Brain microvascular endothelial cell (primary cell): ENCODE measurements at places on chromosomes 2 and 18.

GRCh38 chr18:60112369-60112768 lies 212.6 kb downstream of the PMAIP1 start:
- no peak for DNase-seq

- no peak for DNase-seq
Observed at GRCh38 chr2:196268538-196269338, 97.4 kb upstream of the STK17B start.

- DNase-seq: no peak
Observed at GRCh38 chr2:49278561-49278960, 124.2 kb upstream of the FSHR start.

DNA sequence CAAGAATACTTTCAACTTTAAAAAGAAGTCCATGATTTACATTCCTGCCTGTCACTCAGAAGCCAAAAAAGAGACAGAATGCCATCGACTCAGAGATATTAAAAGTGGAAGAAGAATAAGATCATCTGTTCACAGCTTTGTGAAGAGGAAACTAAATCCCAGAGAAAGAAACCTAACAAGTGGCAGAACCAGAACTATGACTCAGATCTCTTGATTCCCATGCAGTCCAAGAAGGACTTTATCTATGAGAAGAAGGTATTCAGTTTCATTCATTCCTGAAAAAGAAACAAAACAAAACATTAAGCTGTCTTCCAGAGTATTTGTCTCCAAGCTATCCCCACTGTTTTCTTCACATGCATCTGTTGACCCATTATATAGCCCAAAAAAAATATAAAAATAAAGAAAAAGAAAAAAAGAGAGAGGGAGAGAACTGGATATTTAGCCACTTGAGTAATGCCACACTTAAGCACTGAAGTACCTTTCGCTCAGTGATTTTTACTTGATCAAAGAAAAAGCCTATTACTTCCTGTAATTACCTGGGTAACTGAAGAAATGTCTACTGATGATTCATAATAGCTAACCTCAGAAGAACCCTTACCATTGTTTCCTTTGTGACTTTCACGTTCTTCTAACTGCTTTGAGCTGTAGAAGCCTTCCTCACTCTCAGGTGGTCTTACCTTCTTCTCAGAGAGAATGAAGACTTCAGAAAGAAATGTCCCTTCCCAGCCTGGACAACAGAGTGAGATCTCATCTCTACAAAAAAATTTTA lies 17.7 kb upstream of the AKAIN1 start:
- no peak for DNase-seq

GRCh38 chr2:15941871-15942710 lies 1.7 kb downstream of the MYCN start:
- no peak for DNase-seq

GRCh38 chr2:202778217-202778616 lies 93.3 kb downstream of the ICA1L start:
- DNase-seq: no peak

DNA sequence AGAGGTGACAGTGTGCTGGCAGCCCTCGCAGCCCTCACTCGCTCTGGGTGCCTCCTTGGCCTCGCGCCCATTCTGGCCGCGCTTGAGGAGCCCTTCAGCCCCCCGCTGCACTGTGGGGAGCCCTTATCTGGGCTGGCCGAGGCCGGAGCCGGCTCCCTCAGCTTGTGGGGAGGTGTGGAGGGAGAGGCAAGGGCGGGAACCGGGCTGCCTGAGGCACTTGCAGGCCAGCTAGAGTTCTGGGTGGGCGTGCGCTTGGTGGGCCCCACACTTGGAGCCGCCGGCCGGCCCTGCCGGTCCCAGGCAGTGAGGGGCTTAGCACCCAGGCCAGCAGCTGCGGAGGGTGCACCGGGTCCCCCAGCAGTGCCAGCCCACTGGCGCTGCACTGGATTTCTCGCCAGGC lies 1480.9 kb upstream of the SLC39A10 start:
- no peak for DNase-seq

GRCh38 chr2:75224636-75225094 lies 25.3 kb upstream of the TACR1 start:
- DNase-seq: no peak

GRCh38 chr2:85353876-85354285 lies 447 bp downstream of the RETSAT start:
- peak; percentile 12 for DNase-seq

- DNase-seq: no peak
Observed at GRCh38 chr18:45493830-45494229, 121.4 kb upstream of the SLC14A2 start.

GRCh38 chr2:156300337-156300736 lies 32.2 kb downstream of the NR4A2 start:
- DNase-seq: no peak

DNA sequence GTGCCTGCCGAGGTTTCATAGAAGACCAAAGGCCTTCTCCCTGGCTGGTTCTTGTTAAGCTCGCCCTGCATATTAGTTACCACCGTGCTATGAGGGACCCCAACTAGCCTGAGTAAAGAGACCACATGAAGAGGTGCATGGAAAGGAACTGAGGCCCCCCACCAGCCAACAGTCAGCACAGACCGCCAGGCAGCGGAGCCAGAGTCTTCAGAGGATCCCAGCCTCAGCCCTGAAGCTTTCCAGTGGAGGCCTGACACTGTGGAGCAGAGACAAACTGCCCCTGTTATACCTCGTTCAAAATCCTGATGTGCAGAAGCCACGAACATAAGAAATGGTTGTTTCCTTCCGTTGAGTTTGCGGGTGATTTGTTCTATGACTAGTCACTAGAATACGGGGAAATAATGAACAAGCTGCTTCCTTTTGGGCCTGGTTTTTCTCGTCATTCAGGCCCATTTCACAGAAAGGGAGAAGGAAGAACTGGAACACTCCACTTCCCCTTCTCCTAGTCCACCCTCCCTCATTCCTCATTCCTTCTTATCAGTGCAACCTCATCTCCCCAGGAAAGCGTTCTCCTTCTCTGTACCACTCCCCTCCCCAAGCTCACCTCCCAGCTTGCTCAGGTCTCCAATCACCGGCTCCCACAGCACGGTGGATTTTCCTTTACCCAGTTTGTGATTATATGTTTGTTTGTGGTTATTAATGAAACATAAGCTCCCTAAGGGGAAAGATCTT lies 3.0 kb upstream of the GLI2 start:
- DNase-seq: no peak

DNA sequence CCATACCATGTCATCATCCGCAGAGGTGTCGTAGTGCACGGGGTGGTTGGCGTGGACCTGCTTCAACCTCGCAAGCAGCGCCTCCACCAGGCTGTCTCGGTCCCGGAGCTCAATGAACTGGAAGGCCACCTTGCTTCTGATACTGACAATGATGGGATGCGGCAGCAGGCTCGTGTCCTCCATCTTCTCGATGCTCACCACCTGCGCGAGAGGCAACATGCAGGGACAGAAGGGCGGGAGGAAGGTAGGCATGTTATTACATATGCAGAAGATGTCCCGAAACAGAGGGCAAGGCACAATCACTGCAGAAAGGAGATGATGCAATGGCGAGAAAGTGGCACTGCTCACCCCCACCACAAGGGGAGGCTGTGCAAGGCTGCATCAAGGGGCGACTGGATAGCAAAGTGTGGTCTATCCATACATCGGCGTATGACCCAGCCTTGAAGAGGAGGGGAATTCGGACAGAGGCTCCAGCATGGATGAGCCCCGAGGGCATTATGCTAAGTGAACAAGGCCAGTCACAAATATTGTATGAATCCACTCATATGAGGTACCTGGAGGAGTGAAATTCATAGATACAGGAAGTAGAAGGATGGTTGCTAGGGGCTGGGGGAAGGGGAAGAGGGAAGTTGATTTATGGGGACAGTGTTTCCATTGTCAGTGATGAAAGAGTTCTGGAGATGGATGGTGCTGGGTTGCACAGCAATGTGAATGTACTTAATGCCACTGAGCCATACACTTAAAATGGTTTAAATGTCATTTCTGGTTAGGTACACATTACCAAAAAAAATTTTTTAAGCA lies 36.6 kb downstream of the RPL31 start:
- no peak for DNase-seq

GRCh38 chr2:21234001-21234400 lies 110.2 kb downstream of the TDRD15 start:
- DNase-seq: no peak

- DNase-seq: no peak
Observed at GRCh38 chr2:100182494-100183361, 40.3 kb upstream of the AFF3 start.

GRCh38 chr18:79223431-79223830 lies 154.2 kb downstream of the ATP9B start:
- DNase-seq: no peak

DNA sequence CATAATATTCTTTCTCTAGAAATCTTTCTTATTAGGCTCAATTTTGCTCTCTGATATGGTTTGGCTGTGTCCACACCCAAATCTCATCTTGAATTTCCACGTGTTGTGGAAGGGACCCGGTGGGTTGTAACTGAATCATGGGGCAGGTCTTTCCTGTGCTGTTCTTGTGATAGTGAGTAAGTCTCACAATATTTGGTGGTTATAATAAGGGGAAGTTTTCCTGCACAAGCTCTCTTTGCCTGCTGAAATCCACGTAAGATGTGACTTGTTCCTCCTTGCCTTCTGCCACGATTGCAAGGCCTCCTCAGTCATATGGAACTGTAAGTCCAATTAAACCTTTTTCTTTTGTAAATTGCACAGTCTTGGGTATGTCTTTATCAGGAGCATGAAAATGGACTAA lies 73.8 kb downstream of the CAVIN2 start:
- no peak for DNase-seq

DNA sequence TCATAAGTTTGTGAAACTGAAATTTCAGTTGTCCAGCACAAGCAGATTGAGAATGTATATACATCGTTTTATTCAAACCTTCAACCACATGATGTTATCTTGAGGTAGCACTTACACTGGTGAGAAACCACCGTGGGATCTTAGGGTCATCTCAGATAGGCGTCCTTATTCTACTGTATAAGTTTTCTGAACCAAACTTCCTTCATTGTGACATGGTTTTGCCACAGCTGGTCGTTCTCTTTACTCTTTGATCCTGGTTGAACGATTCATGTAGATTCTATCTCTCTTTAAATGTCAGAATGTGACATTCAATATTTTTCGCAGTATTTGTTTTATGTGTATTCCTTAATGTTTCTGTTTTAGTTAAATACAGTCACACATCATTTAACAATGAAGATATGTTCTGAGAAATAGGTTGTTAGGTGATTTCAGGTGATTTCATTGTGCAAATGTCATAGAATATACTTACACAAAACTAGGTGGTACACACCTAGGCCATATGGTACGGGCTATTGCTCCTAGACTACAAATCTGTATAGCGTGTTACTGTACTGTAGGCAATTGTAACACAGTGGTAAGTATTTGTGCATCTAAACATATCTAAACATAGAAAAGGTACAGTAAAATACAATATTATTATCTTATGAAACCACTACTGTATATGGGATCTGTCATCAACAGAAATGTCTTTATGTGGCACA lies 17.9 kb upstream of the ARHGAP25 start:
- no peak for DNase-seq

DNA sequence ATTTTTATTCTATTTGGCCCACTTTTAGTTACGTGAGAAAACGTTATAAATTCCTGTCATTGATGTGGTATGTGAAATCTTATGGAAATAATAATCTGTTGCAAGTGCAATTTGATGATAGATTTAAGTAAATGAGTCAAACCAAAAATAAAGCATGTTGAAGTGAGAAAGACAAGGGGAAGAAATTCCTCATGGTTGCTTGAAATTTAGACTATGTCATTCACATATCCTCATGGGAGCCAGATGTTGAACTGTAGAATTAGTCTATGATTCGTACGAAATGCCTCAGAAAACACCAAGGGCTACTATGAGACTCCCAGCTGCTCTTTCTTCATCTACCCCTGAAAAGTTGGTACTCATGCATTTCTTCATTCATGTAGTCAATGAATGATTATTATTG lies 55.7 kb downstream of the KLHL14 start:
- no peak for DNase-seq

- no peak for DNase-seq
Observed at GRCh38 chr2:157334797-157335196, 9.2 kb upstream of the ERMN start.

DNA sequence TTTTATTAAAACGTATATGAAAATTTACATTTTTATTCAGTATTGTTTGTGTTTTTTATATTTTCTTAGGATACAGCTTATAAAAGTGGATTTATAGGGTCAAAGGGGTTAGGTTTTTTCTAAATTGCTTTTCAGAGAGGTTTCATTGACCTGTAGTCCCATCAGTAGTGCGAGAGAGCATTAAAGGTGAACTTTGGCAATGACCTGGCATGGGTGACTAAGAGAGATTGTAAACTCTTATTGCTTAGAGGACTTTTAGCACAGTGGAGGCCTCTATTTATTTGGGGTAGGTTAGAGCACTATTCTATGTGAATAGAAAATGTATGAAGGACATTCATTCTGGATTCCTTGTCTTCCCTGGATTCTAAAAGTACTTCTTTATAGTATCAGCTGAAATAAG lies 16.0 kb upstream of the TNP1 start:
- DNase-seq: no peak

- DNase-seq: no peak
Observed at GRCh38 chr18:48293954-48294898, 115.0 kb downstream of the ZBTB7C start.

DNA sequence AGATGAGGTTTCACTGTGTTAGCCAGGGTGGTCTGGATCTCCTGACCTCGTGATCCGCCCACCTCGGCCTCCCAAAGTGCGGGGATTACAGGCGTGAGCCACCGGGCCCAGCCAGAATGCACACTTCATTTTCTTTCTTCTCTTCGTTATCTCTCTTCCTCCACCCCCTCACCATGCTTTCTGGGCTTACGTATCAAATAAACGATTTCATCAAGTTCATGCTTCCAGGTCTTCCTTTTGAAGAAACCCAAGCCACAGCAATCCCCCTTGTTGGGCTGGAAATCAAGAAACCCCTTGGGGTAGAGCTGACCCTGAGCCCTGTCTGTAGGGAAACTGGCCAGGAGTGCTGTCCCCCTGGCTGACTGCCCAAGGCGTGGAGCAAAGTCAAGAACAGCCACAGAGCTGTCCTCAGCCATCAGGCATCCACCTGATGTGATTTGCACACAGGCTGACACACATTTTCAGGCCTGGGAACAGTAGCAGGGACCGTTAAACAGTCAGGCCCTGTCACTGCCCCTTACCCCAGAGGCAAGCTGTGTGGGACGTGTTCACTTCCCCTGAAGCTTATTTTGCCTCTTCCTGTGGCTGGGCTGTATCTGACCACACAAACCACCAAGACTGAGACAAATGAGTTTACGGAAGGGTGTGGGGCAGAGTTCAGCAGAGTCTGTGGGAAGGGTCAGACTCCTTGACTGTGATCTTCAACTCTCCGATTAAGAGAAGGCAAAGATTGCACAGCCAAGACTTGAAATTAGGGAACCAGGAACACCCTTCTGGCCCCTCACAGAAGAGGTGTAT lies 15.1 kb upstream of the NMUR1 start:
- peak; percentile 89 for DNase-seq

DNA sequence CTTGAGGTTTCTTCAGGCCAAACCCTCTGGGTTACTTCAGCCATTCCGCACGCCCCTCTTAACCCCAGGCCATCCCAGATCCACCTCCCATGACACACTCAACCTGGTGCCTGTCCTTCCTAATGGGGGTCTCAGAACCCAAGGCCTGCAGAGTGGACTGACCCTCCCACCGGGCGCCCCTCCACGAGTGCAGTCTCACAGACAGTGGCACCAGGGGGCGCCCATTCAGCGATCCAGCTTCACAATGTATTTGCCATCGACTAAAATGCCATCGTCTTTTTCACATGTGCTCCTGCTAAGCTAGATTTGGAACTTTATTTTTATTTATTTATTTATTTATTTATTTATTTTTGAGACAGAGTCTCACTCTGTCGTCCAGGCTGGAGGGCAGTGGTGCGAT lies 38.5 kb downstream of the INPP5D start:
- DNase-seq: no peak
